ENCODE measurements at places on chromosomes 6 and 20.

- no peak for DNase-seq
These were observed 119.4 kb upstream of the ARMC2 start for GRCh38 chr6:108728826-108729225.

- DNase-seq = no peak
These were observed 39.2 kb downstream of the ZMYND8 start for GRCh38 chr20:47317127-47317895.

- DNase-seq = peak; percentile 71
These were observed at the start of gene SIM1 for GRCh38 chr6:100464903-100465700. SIM1 (minus strand) TSS chr6:100464921; CDS start chr6:100463468, 1,453 bp downstream.

GRCh38 chr6:37308069-37308815 lies 45.5 kb upstream of the RNF8 start:
- no peak for DNase-seq

- DNase-seq = no peak
These were observed 21.1 kb downstream of the ENPP1 start for GRCh38 chr6:131828951-131829350.

- no peak for DNase-seq
These were observed 17.6 kb upstream of the POU3F2 start for GRCh38 chr6:98816799-98817198.
